ENCODE measurements at places on chromosomes 2 and 18.

DNA sequence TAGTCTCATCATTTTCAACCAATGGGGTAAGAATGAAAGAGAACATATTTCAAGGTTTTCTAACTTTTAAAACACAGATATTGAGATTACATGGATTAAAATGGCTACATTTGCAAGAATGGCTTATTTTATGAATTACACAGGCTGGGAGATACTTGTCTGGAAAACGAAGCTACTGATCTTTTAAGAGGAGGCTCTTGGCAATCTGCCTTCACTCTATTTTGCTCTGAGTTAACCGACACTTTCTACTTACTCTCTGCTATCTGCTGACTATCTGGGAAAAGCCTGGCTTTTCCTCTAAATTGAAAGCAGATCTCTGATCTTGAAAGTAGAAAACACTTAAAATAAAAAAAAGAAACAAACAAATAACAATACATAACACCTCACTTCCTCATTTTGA lies 325.4 kb upstream of the LINC00305 start:
- DNase-seq: no peak

GRCh38 chr2:12212841-12213597 lies 466.6 kb downstream of the LPIN1 start:
- DNase-seq: no peak

- peak; percentile 21 for DNase-seq
These were observed 116.1 kb upstream of the ZNF516 start for GRCh38 chr18:76610933-76611749.

DNA sequence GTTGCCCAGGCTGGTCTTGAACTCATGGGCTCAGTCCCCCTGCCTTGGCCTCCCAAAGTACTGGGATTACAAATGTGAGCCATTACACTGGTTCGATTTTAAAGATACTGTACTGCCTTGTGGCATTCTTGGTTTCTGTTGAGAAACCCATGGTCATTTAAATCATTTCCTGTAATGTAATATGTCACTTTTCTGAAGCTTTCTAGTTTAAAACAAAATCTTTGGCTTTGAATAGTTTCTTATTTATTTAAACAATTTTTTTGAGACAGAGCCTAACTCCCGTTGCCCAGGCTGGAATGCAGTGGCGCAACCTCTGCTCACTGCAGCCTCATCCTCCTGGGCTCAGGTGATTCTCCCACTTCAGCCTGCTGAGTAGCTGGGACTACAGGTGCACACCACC lies 8.9 kb downstream of the ZNF512 start:
- peak; percentile 49 for DNase-seq

DNA sequence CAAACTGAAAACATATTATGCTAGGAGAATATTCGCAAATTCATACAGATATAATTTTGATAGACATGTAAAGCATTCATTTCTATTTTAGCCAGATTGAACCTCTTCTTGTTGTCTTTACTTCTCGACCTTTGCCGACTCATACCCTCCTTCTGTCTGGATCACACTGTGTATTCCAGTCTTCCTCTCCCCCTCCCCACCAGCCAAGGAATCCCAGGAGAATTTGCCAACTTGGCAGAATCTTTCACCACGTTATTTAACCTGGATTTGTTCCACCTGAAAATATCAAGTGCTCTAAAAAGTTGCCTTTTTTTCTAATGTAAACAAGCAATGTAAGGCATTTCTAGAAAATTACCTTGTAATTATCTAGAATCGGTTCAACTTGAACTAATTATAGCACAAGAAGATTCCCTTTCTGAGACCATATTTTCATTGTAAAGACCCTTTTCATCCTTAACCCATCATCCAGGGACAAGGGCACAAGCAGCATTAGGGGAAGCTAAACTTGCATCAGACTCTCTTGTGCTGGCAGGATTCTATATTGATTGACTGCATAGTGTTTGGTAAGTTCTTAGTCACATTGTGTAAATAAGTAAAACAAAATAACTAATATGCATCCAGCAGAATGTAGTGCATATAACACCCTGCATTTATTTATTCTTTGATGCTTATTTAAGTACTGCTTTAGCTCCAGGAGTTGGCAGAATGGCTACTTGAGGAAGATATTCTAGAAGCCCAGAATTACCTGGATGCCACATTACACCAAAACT lies 1328.7 kb upstream of the NXPH2 start:
- no peak for DNase-seq

Data from adipocyte (in vitro differentiated cells).